ENCODE measurements at places on chromosomes 3 and 15. TPM values are rescaled to one million over a fixed set of nuclear protein-coding genes. Genes with fewer than 3 reads are reported as not detected.

- DNase-seq: peak; percentile 98
Measured at GRCh38 chr3:16884084-16884747, 539 bp upstream of the PLCL2 start.

DNA sequence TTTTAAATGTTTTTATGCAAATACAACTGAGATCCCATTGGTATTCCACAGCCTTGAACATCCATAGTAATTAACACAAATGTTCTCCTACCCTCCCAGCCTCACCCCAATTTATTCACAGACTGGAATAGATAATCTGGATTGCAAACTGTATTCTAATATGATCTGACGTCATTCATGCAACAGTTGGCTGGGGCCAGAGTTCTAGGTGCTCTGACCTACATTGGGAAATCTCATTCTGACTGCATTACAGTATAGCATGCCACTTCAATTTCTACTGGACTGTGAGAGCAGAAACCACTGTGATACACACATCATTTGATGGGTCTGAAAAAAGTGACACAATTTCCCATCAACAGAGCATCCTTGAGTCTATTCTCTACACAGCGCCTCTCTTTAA is 403.1 kb downstream of the MAGI1 start:
- no peak for DNase-seq

DNA sequence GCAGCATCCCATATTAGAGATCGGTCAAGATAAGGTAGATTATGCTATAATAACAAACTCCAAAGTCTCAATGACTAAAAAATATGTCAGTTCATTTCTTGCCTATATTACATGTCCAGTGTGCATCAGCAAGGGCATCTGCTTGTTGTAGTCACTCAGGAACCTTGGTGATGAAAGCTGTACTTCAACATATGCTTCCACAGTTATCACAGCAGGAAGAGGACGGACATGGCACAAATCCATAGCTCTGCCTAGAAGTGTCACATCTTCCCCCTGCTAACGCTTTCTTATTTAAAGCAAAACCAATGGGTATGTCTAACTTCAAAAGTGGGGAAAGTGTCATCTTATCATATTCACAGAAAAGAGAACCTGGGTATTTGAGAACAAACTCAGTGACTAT is 20.0 kb upstream of the PIAS1 start:
- DNase-seq: no peak

GRCh38 chr15:48592933-48593332 is 52.6 kb downstream of the FBN1 start:
- DNase-seq: no peak

TRIM42 gene
- not detected for total RNA-seq

DNA sequence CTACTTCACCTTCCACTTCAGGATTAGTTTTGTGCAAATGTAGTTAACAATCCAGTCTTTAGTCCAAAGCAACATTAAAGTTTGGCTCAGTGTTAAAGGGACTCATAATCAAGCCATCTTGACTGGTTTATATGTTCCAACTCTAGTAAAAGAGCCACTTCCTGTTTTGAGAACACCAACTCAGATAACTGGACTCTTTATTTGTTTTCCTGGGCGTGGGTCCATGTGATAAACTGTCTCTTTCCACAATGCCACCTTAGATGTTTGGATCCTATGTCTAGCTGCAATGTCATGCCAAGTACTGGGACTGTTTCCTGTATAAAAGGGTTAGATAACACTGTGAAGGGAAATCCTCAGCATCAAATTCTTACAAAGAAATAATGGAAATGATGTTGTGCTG is 545.0 kb downstream of the PYDC2 start:
- DNase-seq: no peak

DNA sequence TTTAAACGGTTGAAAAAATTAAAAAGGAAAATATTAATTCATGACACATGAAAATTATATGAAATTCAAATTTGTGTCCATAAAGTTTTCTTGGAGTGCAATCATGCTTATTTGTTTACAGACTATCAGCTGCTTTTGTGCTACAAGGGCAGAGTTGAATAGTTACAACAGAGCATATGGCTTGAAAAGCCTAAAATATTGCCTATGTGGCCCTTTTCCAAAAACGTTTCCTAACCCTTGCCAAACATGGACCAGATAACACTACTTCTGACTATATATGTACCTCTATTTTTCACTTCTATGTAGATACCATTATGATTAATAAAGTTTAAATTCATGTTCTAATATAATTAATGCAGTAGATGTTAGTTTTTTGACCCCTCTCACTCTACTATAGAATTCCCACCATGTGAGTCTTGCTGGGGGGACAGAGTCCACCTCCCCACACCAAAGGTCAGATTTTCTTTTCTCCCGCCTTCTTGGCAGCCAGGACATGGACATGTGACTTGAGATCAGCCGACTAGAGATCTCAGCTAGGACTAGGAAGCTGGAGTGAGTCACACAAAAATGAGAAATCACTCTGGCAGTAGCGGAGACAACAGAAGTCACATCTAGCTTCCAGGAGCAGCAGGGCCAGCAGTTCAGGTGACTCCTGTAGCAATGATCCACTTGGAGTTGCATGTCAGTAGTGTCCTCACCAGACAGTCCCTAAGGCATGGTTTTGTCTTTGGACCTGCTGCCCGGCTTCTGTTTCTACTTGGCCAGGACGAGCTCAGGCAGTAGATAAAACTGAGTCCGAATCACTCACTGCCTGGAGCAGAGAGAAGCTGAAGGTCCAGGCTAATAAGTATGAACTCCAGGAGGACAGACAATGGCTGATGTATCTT is 22.4 kb downstream of the CIAO2A start:
- DNase-seq: no peak

ATG3 gene
- 64.1 TPM for total RNA-seq

DNA sequence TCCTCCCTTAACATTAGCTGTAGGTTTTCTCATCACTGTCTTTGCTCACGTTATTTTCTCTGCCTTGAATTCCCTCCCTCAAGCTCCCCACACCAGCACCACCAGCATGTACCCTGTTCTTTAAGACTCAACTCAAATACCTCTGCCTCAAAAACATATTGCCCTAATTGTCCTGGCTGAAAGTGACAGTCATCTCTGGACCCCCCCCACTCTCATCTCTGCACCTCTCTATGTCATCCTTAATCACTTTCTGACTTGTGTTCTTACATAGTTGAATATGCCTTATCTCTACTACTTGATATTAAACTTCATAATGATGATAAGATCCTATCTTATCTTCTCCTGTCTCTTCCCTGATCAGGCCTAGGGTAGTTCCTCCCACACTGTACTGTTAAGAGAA is 345.2 kb upstream of the TPRG1 start:
- no peak for DNase-seq

- no peak for DNase-seq
Measured at GRCh38 chr3:183151821-183152351, 10.6 kb downstream of the LAMP3 start.

SLC28A2 gene
- total RNA-seq: not detected

GRCh38 chr3:82942041-82942440 is 1180.6 kb upstream of the GBE1 start:
- DNase-seq: no peak

- DNase-seq: no peak
Measured at GRCh38 chr15:98875309-98875708, 132.3 kb downstream of the PGPEP1L start.

GRCh38 chr3:134985864-134986715 is 191.0 kb downstream of the EPHB1 start:
- no peak for DNase-seq

CKMT1A gene
- 26.1 TPM for total RNA-seq

DNA sequence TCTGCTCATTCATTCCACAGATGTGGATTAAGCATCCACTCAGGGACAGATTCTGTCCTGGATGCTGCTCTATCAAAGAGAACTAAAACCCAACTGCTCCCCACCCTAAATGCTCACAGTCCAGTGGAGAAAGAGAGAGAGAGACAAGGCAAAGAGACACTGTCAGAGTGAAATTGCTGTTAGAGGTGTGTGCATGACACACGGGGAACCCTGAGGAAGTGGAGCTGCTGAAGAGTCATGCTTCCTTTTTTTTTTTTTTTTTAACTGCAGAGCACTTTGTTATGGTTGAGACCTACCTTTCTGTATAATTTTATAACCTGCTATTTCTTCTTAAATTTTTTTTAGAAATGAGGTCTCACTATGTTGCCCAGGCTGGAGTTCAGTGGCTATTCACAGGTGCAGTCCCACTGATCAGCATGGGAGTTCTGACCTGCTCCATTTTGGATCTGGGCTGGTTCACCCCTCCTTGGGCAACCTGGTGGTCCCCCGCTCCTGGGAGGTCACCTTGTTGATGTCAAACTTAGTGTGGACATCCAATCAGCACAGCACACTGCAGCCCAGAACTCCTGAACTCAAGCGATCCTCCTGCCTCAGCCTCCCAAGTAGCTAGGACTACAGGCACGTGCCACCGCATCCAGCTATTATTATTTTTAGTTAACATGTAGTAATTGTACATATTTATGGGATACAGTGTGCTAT is 18.2 kb upstream of the PSTPIP1 start:
- DNase-seq: no peak

GRCh38 chr15:90209591-90209990 is 8.5 kb downstream of the SEMA4B start:
- DNase-seq: no peak

STRA6 gene
- 10.3 TPM for total RNA-seq

- DNase-seq: no peak
Measured at GRCh38 chr3:134978658-134979057, 183.6 kb downstream of the EPHB1 start.

EPHB1 gene
- total RNA-seq: 3.3 TPM

GRCh38 chr3:188661806-188662205 is 507.8 kb downstream of the LPP start:
- DNase-seq: no peak

DNA sequence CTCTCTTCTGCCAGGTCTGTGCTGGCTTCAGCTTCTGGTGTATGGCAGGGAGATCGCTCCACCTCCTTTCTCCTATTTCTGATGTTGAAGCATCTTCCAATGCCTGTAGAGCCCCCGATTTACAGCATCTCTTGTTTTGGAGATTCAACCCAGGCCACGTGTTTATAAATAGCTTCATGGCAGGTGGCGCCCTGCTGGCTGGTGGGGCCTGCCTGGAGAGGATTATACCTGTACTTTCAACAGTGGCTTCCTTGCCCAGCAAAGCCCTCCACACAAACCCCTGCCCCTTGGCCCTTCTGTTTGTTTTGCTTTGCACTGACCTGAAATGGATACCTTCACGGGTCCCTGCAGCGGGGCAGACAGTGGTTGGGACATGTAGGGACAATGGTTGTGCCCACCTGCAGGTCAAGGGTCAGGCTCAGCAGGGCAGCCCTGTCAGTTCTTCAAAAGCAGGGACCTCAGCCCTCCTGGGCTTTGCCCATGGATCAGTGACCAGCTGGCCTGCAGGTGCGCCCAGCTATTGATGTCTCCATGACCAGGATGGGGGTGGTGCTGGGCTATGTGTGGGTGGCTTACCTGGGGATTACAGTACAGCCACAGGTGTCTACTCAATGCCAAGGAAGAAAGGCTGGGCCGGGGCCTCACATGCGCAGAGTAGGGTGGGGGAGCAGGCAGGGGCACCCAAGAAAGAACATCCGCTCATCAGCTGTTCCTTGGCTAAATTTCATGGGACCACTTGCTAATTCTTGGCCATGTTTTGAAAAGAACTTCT is 112.7 kb upstream of the PRR23C start:
- DNase-seq: peak; percentile 21

GRCh38 chr15:85570336-85570735 is 189.9 kb downstream of the AKAP13 start:
- no peak for DNase-seq

TMEM212 gene
- total RNA-seq: not detected

DNA sequence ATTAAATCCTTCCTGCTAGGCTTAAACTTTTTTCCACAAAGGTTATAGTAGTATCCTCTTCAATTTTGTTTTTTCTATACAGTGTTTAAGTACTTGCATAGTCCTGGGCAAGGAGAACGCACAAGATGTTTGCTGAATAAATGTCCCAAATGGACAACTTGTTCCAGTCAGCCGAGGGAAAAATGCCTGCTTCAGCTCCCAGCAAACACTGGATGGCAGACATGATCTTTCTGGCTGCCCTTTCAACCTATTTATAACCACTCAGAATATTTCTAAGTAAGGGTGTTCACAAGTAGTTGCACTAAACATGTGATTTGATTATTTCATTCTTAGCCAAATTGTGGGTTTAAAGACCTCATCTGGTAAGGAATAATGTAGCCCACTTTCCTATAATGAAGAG is 29.8 kb downstream of the GNB4 start:
- no peak for DNase-seq

- DNase-seq: no peak
Measured at GRCh38 chr3:171967137-171967783, 72.1 kb upstream of the FNDC3B start.

GRCh38 chr15:86016750-86017149 is 62.9 kb upstream of the AGBL1 start:
- no peak for DNase-seq

DNA sequence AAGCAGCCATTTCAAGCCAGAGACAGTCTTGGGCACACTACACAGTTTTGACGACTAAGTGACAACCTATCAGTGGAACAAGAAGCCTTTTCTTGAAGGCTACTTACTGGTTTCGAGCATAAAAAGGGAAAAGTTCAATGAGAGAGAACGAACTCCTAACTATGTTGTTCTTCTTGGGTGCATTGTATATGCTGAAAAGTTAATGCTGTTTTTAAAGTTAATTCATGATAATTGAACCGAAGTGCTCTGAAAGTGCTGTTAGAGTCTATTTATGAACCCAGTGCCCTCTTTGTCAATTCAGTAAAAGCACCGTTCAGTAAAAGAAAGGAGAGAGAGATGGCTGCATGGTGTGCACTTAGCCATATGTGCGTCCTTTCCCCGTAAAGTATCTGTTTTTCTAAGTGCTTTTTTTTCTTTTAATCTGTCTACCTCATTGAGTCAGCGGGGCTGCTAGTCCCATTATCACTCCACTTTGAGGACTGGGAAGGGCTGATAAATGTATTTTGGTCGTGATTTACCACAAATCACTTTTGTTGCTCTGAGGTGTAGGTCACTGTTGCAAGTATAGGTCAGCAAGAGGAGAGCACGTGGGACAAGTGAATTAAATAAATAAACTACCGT is 380.7 kb upstream of the GOLIM4 start:
- DNase-seq: no peak

DNA sequence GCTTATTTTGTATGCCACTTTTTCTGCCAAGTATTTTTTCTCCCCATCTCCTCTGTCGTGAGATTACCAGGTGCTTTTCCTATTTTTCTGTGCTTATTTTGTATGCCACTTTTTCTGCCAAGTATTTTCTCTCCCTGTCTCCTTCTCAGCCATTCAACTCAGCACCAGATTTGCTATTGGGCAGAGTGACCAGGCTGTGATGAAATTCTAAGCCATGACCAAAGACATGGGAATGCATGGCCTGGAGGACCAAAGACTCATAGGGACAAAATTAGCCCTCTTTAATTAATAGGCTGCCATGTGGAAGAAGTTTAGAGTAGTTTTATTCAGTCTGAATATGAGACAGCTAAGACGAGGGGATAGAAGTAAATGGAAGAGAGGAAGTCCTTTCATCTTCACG is 257.4 kb downstream of the SQOR start:
- no peak for DNase-seq

LRRC2 gene
- 3.3 TPM for total RNA-seq

CCRL2 gene
- not detected for total RNA-seq

GRCh38 chr3:49387721-49388120 is 24.1 kb downstream of the RHOA start:
- no peak for DNase-seq

All from H7 (cell line).